NCI-H187 (cell line): ENCODE measurements at places on chromosomes 16 and 17.

DNA sequence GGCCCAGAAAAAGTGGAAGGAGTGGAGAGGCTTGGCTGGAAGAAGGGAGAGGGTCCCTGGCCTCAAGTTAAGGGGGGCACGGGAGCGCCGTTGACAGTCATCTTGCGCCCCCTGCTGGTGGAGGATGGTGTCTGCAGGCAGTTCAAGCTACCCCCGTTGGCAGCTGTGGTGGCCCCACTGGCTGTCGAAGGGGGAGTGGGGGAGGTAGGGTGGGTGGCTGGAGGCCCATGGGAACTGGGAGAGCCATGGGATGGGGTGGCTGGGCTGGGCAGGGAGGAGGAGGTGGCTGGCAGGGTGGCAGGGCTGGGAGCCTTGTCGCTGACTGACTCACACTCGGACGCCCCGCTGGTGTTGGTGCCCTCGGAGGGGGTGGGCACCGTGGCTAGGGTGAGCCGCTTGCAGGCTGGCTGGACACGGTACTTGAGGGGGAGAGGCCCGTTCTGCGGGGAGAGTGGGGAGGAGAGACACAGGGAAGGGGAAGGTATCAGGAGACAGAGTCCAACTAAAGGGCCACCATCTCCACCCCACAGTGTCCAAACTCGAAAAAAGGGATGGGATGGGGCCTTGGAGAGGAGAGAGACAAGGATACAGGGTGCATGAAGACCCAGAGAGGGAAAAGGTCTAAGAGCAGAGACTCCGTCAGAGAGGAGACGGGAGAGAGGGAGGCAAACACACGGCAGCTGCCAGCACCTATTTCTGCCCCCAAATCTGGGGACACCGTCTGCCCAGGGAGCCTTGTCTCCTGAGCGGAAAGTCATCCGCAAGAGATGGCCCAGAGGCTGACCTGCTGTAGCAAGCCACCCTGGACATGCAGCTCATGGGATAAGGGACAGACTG, 5.2 kb downstream of the CISD3 start:
- DNase-seq, result no peak

DNA sequence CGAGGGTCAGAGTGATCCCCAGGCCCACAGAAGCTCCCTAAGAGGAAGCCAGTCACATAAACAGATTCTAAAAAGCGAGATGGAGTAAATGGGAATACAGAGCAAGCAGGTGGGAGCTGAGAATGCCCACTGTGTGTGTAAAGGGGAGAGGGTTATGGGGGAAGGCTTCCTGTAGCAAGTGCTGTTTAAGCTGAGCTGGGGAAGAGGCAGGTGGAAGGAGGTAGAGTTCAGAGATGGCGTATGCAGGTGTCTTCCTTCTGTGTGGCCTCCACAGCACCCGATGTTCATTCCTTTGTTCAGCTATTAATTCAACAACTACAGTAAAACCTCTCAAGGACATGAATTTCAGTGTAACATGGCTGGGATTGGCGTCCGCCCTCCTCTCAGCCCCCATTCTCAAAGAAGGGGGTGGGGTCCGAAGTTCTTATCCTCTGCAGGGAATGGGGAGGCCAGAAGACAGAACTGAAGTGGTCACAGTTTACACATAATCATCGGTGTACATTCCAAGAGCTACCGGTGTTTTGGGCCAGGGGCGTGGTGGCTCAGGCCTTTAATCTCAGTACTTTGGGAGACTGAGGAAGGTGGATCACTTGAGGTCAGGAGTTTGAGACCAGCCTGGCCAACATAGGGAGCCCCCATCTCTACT, 1.8 kb downstream of the EEF2K start:
- DNase-seq, result no peak

DNA sequence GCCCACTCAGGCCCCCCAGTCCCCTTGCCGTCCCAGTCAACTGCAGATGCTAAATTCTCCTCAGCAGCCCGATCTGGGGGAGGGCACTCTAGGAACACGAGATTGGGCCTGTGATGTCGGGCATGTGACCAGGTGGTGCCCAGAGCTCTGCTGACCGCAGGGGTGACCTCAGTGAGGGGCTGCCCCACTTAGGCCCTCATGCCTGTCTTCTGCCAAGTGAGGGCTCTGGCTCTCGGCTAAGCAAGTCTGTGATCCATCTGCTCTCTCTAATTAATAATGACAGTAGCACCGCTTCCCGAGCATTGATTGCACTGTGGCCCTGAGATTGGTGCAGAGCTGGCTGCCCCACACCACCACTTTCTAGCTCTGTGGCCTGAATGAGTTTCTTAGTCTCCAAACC, 138.8 kb downstream of the MRM1 start:
- no peak for DNase-seq

- DNase-seq, result no peak
Observed at GRCh38 chr17:40352237-40352778, 12.2 kb downstream of the GJD3 start.

GRCh38 chr16:48361540-48362144, 23.6 kb downstream of the SIAH1 start:
- no peak for DNase-seq

GRCh38 chr17:77188084-77189066, 47.6 kb downstream of the SEC14L1 start:
- no peak for DNase-seq

DNA sequence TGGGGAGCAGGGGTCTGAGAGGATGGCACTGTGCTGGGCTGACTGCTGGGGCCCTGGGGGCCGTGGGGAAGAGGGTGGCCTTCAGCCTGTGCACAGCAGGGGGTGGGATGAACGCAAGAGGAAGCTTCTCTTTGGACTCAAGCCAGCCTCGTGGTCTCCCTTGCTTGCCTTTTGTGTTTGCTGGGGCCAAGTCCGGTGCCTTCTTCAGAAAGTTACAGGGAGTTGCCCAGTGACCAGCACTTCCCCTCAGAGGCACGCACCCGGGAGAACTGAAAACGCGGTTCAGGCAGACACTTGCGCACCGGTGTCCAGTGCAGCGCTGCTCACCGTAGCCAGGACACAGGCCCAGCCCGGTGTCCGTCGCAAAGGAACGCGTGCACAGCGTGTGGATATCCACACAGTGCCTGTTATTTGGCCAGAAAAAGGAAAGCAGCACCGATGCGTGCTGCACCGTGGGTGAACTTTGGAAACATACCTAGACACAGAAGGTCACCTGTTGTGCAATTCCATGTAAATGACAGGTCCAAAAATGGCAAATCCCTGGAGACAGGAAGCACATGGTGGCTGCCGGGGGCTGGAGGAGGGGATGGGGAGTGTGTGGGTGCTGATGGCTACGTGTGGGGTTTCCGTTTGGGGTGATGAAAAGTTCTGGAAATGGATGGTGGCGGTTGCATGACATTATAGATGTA, 29.4 kb upstream of the NUDT16L1 start:
- DNase-seq, result no peak

DNA sequence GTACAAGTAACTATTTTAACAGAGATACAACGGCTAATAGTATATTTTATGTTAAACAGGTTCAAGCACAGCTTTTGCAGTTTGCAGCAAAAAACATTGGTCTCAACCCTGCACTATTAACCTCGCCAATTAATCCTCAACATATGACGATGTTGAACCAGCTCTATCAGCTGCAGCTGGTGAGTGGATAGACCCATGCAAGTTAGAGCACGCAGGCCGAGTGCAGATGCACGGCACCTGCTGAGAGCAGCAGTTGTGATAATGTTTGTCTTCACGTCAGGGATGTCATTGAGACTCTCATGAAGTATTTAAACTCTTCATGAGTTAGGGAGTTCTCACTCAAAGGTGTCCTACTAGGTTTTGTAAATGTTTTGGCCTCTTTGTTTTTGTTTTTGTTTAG, 45.6 kb downstream of the TMC6 start:
- DNase-seq, result peak; percentile 37

- no peak for DNase-seq
Observed at GRCh38 chr17:869567-870525, 87.7 kb downstream of the MRM3 start.

DNA sequence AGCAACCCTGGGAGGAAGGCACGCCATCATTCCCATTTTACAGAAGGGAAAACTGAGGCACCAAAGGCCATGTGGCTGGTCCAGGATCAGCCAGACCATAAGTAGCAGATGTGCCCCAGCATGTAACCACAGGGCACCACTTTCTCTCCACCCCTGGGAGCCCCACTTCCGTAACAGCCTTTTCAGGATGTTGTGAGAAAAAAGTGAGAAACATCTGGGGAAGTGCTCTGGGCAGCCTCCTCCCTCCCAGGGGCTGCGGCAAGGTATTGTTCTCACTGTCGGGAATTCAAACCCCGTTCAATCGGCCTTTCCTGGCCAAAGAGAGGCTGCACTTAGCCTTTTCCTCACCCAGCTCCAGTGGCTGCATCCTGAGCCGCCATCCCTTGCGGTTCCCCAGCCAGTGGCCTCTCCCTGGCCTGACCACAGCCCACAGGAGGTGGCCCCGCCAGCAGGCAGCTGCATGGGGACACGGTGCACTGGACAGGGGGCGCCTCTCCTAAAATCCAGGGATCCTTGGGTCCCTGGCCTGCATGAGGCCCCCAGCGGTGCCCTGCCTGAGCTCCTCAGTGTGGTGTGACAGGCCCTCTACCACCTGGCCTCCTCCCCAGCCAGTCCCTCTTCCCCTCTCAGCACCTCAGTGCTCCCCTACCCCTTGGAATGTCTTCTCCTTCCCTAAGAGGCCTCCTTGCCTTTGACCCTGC, 5.7 kb upstream of the CDH5 start:
- no peak for DNase-seq

GRCh38 chr17:76124582-76125390, 16.3 kb downstream of the FOXJ1 start:
- no peak for DNase-seq

GRCh38 chr16:30079480-30079879, 3.7 kb downstream of the PPP4C start:
- no peak for DNase-seq

GRCh38 chr16:35305476-35305875, 1846.1 kb downstream of the TP53TG3F start:
- DNase-seq, result no peak

DNA sequence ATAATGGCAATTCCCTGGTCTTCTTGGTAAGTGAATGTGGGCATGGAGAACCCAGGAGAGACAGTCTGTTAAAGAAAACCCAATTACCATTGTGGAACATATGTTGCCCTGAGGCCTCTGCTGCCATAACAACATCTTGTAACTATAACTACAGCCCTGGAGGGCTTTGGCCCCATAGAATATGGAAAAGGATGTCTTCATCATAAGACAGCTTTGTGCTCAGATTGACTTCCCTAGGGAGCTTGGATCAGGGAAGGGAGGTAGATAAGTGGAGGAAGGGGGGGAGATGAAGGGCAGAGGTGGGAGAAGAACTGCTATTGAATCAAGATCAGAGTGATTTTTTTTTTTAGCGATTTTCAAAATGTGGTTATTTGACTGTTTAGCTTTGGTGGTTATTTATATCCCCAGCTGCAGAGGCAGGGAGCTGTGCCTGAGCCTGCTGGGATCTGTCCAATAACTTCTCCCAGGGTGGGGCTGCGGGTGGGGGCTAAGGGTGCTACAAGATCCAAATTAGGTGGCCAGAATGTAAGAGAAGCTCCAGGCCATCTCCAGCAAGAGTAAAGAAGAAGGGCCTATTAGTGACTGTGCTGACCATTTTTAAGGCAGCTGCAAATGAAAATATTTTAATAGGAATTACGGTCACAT, 5.3 kb upstream of the KAT7 start:
- no peak for DNase-seq

DNA sequence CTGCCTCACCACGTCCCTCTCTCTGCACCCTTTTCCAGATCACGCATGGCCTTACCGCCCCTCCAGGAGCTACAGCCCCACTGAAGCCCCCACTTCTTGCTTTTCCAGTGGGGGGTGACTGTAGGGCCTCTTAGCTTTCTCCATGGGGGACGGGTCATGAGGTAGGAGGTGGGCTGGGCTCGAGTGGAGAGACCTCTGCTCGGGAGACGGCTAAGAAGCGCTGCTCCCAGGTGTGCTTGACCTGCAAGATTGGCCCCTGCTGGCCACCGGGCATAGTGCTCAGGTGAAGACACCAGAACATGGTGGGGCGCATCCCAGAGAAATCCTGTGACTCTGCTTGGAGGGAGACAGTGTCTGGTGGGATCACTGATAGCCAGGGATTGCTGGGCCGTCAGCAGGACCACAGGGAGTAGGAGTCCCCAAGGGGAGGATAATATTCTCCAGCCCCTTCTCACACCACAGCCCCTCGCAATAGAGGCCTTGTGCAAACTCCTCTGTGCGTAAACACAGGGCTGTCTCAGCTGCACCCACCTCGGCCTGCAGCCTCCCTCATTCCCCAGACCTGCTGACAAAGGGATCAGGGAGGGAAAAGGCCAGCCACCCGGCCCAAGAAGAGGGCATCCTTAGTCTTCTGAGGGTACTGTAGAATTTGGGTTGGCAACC, 8.9 kb upstream of the GALK1 start:
- DNase-seq, result no peak
